ENCODE measurements at places on chromosomes 3 and 15.
A peak's percentile ranks its signal among the peaks of the same experiment; 100 is the strongest.

- no peak for DNase-seq
Observed at GRCh38 chr3:31802981-31803740, 177.9 kb downstream of the OSBPL10 start.

- no peak for DNase-seq
Observed at GRCh38 chr3:62686503-62687294, 188.5 kb downstream of the CADPS start.

DNA sequence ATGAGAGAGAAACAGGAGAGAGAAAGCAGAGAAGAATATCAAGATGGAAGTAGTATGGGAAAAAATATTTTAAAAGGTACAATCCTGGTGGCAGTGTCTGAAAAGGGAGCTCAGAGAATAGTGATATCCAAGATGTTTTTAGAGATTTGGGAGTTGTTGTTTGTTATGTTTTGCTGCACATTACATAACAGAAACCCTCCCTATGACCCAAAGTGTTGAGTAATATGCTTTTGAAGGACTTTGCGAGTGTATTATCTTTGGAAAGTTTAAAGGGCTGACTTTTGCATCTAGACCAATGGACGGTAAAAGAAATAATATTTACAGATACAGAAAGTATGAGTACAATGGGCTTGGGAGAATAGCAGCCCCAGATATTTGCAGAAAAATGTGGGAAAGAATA lies 759.7 kb downstream of the NTRK3 start:
- DNase-seq = no peak

- no peak for DNase-seq
Observed at GRCh38 chr3:17330660-17331059, 411.8 kb downstream of the TBC1D5 start.

DNA sequence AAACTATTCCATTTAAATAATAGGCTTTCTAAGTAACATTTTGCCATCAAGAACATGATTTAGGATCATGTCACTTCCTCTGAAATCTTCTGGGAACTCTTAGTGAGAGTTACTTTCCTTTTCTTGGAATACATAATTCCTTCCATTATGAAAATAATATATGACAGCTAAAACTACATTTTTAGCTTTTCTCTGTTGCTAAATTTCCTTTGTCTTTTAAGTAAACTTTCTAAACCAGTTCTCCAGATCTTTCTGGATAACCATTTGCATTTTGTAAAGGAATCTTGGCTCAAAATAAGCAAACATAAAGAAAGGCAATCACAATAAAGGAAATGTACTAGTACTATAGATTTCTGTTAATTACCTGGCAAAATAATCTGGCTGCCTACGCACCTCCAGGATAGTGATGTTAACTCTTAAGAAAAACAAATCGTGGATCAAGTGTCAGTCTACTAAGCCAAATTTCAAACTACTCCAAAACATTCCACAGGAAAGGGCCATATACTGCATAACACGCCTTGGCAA lies 165.7 kb downstream of the ZNF385D start:
- DNase-seq = no peak

GRCh38 chr3:172194702-172195406 lies 155.5 kb downstream of the FNDC3B start:
- DNase-seq = peak; percentile 38

GRCh38 chr3:13427662-13428603 lies 7.8 kb upstream of the NUP210 start:
- no peak for DNase-seq

GRCh38 chr3:193773266-193774220 lies 180.5 kb downstream of the OPA1 start:
- no peak for DNase-seq

GRCh38 chr3:5047764-5048419 lies 68.7 kb downstream of the BHLHE40 start:
- DNase-seq = no peak

DNA sequence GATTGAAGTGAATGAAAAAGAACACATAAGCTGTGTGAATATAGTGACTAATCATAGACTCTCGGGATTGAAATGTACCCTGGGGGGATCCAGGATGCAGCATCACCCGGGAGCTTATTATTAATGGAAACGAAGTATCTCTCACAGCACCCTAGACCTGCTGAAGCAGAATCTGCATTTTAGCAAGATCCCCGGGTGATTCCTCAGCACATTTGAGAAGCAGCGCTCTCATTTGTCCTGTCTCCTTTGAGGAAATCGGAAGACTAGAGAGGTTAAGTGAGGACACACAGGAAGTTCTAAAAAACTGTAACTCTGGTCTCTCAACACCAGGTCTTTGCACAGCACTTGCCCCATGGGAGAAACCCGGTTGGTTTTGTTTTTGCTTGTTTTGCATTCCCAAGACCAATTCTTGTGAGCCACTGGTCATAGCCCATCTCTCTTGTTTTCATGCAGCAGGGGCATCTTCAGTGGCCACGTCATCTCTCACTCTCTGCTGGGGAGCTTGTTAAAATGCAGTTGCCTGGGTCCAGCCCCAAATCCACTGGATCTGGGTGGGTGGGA lies 30.2 kb downstream of the ZNF710 start:
- no peak for DNase-seq

- DNase-seq = no peak
Observed at GRCh38 chr15:65936282-65936681, 67.0 kb downstream of the RAB11A start.

DNA sequence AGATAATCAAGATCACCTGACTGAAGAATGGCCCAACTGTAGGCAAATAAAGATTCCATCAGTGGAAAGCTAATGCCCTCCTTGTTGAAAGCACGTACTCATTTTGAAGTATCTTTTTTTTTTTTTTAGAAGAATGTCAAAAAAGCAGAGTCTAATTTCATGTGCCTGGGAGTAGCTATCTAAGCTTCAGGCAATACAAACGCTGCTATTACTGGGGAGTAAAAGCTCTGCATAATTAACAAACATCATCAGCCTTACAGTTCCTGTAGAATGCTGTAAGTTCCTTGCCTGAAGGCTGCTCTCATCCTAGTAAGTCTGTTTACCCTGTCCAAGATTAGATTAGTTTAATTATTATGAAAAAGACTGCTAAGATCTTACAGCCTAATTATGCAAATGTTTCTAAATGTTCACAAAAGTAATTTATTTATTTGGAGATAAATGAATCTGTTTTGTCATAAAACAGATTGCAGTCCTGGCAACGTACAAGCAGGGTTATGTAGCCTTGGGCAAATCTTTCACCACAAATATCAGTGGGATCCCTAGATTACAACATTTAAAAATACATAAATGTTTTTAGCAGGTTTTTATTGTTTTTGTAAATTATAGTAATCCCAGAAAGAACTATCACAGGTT lies 451.3 kb upstream of the AGTR1 start:
- no peak for DNase-seq

DNA sequence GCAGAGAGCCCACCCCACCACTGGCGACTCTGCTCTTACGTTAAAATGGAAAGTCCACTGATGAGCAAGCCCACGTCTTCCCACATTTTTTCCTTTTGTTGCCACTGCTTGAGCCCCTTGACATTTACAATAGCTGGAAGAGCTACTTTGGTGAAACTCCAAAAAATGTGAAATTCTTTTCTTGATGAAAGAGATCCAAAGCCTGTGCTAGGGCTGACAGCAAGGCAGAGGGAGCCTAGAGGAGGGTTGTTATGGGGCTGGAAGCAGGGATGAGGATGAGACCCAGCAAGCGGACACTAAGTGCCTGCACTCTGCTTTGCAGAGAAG lies 97.1 kb downstream of the CEMIP start:
- DNase-seq = no peak

- no peak for DNase-seq
Observed at GRCh38 chr3:62335196-62335595, 38.2 kb downstream of the FEZF2 start.

- no peak for DNase-seq
Observed at GRCh38 chr15:31408724-31409123, 82.1 kb downstream of the KLF13 start.

- DNase-seq = no peak
Observed at GRCh38 chr15:45337224-45337623, 41.1 kb downstream of the GATM start.

DNA sequence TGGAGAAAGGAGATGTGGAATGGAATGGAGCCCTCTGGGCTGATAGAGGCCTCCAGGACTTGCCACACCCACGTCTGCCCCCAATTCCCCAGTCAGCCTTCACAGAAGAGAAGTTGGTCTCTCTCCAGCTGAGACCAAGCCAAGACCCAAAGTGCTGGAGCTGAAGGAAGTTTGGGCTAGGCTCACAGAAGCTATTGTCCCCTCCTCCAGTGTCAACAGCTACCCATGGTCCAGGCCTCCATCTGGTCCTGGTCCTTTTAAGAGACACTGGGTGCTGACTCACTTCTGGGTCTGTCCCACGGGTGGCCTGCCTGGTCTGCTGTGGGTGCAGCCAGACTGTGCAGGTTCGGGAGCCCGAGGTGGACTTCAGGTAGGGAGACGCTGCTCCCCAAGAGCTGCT lies 179.8 kb downstream of the APBA2 start:
- no peak for DNase-seq

DNA sequence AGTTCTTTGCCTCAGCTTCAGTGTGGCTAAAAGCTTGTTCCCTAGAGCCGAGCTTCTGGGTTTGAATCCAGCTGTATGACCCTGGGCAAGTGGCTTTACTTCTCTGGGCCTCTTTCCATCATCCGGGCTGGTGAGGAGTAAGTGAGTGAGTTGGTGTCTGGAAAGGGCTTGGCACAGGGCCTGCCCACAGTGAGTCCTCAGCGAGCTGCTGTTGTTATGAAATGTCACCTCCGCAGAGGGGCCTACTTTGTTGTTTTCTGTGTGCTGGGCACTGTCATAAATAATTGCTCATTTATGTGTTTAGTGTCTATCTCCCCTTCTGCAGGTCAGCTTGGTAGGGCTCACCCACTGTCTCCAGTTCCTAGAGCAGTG lies 31.7 kb downstream of the SLC6A6 start:
- peak; percentile 41 for DNase-seq
